ENCODE measurements at places on chromosomes 4 and X.

- DNase-seq = no peak
Measured at GRCh38 chr4:74006009-74006476, 7.6 kb upstream of the CXCL5 start.

GRCh38 chr4:40211224-40212185 is 14.7 kb downstream of the RHOH start:
- DNase-seq = no peak

DNA sequence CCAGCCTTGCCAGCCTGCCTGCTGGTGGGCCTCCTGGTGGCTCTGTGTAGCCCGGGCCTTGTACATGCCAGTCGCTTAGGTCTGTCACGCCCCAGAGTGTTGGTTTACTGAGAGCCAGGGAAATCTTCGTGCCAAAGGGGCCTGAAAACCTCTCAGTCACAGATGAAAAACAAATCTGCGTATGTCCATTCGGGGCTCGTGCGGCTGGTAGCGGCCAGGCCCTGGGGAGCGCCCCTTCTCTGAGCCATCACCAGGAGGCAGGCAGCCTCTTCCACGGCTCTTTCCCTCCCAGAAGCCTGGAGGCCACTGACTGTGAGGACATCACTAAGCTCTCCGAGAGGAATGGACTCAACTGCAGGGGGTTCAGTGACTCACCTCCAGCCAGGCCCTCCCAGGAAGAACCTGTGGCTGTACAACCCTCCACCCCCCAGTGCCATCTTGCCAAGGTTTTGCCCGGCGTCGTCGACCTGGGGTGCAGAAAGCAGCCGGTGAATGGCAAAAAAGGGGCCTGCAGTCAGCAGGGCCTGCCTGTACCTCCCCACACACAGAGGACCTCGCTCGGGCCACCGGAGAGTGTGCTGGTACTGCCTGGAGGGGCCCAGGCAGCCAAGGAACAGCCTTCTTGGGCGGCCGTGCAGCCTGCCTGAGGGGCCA is 162.2 kb downstream of the BCOR start:
- DNase-seq = no peak

DNA sequence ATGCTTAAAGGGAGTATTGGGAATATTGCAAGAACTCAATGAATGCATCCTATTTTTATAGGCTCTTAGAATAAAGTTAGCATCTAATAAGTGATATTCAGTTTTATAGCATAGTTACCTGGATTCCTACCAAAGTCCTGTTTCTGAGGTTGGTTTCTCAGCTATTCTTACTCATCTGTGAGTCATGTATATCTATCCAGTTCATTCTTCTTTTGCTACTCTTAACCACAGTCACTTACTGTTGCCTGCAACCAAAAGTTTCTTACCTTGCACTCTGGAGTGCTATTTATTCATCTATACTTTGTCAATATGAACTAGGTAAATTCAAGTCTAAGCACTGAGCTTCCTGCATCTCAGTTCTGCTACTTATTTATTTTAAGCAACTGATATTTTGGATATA is 322.5 kb downstream of the HS3ST1 start:
- no peak for DNase-seq

- no peak for DNase-seq
Measured at GRCh38 chr4:157655096-157655809, 434.7 kb downstream of the GRIA2 start.

GRCh38 chrX:6372981-6373380 is 144.3 kb upstream of the NLGN4X start:
- DNase-seq = no peak

DNA sequence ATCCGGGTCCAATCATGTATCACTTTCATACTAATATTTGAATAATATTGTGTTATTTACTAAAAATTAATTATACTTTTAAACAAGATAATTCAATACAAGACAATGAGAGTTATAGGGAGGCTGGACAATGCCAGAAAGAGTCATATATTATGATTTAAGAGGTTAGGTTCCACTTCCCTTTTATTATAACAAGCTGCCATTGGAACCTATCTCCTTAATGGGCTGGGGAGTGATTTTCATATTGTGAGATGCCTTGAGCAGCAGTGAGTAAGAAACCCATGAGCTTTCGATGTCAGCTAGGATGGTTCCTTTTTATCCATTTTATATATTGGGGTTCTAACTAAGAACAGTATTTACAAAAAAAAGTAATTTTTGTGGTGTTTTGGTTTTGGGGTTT is 91.8 kb downstream of the MAB21L2 start:
- DNase-seq = no peak

- no peak for DNase-seq
Measured at GRCh38 chr4:7988437-7988836, 48.8 kb upstream of the AFAP1 start.

DNA sequence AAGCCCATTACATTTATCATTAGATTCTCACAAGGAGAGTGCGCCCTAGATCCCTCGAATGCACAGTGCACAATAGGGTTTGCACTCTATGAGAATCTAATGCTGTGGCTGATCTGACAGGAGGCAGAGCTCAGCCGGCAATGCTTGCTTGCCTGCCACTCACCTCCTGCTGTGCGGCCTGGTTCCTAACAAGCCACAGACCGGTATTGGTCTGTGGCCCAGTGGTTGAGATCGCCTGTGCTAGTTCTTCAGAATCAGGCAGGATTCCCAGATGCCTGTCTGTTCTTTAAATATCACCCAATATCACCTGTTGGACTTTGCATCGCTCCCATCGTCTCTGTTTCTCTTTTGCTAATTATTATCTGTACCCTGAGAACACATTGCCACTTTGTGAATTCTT is 14.0 kb downstream of the DSPP start:
- no peak for DNase-seq

DNA sequence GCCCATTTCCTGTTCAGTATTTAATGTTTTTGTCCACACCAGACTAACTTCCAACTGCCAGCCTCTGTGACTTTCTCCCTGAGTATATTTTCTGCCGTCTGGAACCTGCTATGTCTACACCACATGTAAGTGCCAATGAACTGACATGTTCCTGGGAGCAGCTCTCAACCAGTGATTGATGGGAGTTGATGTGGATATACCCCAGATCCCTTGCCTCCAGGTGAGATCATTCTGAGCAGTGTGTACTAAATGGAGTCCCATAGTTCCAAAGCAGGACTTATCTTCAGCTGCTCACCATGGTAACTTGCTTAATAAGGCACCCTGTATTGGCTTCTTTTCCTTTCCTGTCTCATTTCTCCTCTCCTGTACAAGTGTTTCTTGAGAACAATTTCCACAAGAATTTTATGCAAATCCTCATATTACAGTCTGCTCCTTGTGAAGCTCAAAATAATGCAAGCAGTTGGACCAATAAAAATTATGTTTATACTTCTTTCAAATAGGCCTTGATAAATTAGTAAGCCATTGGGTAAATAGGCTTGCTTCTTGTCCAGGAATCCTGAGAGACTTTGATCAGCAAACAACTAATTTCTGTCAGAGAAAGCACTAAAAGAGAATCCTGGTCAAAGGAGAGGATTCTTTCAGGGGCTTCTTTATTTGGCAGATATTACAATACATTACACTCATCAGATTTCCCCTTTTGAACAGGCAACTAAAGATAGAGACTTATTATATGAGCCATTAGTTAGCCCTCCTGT is 911.7 kb upstream of the NDST4 start:
- no peak for DNase-seq

- DNase-seq = no peak
Measured at GRCh38 chrX:19855700-19856381, 31.6 kb downstream of the SH3KBP1 start.

DNA sequence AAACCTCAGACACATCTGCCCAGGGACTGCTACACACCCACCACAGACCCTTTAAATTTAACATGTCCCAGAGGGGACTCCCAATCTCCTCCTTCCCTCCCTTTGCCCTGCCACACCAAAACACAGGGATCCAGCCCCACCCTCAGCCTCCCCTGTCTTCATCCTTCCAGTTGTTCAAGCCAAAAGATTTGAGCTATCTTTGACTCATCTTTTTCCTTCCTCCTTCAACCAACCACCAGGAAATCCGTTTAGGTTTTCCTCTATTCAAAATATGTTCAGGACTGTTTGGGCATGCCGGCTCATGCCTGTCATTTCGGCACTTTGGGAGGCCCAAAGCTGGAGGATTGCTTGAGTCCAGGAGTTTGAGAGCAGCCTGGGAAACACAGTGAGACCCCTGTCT is 6.9 kb upstream of the STK32B start:
- DNase-seq = no peak

GRCh38 chr4:87848622-87849351 is 16.0 kb downstream of the MEPE start:
- DNase-seq = no peak

DNA sequence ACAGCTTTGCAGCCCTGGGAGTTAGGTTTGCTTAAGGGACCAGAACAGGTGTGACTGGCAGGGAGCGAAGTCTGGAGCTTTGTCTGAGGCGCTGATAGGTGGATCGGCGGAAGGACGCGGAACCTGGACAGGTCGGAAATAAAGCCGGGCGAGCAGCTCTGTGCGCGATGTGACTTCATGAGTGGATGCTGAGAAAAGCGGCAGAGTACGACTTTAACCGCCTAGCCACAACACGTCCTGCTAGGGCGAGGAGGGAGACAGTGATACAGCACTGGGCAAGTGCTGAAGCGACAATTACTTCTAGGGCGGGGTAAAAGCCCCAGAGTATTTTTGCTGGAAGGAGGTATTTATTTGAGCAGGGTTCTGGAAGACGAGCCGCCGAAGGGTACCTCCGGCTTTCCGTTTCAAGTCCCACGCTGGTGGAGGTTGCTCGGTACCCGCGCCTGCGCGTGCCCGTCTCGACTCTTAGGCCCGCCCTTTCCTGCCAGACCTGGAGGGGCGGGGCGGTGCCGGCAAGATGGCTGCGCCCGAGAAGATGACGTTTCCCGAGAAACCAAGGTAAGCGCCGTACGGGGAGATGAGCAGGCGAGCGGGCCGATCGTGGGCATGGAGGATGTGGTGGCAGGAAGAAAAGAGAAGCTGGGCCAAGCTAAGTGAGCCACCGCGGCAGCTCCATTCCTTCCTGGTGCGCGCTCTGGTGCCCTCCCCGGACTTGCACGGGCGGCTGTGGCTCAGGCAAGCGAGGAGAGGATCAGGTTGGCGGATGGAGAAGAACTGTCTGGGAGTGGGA is at the start of gene ZRSR2:
Gene ZRSR2, plus strand, starts transcription at position 506 of the 790 bp plus-strand sequence. Its CDS starts 12 bp downstream, at position 518.
- peak; percentile 50 for DNase-seq

DNA sequence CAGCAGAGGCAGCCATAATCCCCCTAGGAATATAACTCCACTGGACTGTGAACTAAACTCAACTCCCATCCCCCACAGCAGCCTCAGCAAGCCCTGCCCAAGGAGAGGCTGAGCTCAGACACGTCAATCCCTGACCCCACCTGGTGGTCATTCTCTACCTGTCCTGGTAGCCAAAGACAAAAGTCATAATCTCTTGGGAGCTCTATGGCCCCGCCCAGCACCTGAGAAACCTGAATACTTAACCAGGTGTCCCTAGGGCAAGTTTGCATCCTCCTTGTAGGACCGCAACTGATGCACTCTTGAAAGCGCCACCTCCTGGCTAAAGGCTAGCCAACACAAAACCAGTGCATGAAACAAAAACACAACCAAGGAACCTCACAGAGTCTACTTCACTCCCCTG is 18.4 kb downstream of the CT47B1 start:
- DNase-seq = no peak

DNA sequence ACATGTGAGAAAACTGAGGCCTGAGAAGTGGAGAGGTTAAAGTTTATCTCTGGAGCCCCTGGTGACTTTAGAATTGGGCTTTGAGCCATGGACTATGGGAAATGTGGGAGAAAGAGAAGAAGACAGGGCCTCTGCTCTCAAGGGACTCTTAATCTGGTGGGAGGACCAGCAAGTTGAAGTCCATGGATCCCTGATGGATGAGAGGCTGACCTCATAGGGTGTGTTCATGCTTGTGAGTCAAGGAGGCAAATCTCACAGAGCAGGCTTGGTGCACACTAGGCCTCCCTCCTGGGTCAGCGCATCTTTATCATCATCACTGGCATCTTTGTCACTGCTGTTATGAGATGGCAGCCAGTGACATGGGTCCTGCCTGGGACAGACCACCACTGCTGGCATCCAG is 211.9 kb downstream of the AFAP1 start:
- DNase-seq = no peak

GRCh38 chrX:46637938-46638337 is 64.4 kb downstream of the CHST7 start:
- no peak for DNase-seq

DNA sequence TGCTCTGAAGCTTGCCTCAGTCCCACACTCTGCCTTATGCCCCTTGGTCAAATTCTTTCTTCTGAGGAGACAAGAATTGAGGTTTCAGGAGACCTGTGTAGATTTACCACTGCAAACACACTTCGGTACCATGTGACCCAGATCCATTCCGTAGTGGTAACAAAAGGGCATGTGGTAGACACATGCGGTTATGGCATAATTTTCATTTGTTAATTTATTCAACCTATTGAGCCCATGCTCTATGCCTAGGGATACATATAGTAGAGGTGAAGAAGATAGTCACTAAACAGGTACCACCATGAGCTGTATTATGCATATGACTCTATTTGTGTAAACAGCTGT is 190.9 kb downstream of the NDST4 start:
- DNase-seq = no peak

- no peak for DNase-seq
Measured at GRCh38 chr4:71212216-71212615, 126.6 kb upstream of the SLC4A4 start.

GRCh38 chrX:130330706-130331105 is 9.0 kb upstream of the SLC25A14 start:
- no peak for DNase-seq

DNA sequence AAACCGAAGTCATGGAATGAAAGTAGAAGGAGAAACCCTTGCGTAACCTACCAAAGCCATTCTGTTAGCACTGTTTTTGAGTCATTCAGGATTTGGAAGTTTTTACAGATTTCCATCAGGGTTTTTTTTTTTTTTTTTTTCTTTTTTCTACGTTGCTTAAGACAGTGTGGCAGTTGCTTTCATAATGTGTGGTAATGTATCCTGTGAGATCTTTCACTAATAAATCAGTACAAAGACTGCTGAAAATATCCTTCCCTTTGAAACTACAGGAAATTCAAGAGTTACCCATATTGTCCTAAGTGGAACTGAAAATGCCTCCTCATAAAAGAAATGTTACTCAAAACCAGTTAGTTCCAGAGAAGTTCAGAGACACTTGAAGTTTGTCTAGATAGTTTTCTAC is 137.8 kb downstream of the RAPGEF2 start:
- DNase-seq = no peak

- no peak for DNase-seq
Measured at GRCh38 chr4:73730867-73731266, 9.5 kb upstream of the CXCL8 start.

DNA sequence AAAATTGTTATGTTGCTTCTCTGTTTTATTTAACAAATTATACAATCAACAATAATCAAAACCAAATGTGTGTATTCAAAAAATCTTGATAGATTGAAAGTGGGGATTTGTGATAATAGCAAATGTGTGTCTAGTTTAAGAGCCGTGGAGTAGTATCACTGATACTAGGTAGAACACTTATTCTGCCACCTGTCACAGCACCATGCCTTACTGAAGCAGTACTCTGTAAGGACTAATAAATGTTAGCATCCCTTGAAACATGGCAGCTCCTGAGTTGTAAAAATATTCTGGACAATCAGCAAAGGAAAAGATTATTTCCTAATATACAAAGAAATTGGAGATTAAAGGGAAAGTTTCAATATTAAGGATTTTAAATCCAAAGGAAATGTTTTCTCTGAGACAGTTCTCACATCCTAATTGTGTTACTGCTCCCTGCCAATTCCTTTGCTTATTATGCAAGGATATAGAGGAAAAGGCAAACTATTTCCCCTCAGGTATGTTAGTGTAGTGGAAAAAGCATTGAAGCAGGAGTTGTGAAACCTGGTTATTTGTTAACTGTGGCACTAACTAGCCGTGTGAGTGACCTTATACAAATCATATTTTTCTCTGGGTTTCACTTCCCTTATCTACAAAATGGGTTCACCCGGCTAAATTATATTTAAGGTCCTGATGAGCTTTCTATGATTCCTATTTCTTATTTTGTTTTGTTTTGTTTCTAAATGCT is 303.1 kb downstream of the ARHGAP24 start:
- DNase-seq = no peak
